ENCODE measurements at places on chromosomes 4 and X. TPM values are rescaled to one million over a fixed set of nuclear protein-coding genes. Genes with fewer than 3 reads are reported as not detected.

DNA sequence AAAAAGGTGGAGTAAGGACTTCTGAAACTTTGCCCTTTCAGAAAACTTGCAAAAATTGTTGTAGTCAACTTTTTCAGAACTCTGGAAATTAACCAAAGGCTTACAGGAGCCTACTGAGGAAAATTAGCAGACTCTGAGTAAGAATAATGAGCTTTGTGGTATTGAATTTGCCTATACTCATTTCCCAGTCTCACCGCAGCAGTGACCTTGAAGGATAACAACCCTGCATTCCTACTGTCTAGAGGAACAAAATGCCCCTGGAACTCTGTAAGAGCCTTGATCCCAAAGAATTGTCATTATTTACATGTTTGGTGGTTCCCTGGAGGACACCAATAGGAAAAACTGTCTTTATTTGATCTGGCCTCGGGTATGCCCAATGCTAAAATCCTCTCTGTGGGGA, 57.9 kb downstream of the MND1 start:
- DNase-seq = no peak

DNA sequence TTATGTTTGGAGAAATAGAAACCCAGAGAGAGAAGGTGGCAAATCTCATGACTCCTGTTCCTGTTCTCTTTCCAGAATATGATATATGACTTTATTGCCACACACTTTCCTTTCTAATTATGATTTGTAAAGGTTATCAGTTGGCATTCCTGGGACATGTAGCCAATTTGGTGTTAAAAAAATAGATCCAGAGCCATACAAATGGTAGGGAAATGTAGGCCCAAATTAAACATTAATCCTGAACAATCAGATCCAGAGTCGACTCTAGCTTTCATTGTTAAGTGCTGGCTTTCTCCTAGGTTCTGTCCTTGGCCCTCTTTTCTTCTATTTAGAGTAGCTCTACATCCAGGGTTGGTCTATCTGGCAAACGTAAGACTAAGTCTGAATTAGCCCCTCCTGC, 69.8 kb upstream of the LONRF3 start:
- no peak for DNase-seq

The SLC16A2 gene
- 38.5 TPM for polyA plus RNA-seq

DNA sequence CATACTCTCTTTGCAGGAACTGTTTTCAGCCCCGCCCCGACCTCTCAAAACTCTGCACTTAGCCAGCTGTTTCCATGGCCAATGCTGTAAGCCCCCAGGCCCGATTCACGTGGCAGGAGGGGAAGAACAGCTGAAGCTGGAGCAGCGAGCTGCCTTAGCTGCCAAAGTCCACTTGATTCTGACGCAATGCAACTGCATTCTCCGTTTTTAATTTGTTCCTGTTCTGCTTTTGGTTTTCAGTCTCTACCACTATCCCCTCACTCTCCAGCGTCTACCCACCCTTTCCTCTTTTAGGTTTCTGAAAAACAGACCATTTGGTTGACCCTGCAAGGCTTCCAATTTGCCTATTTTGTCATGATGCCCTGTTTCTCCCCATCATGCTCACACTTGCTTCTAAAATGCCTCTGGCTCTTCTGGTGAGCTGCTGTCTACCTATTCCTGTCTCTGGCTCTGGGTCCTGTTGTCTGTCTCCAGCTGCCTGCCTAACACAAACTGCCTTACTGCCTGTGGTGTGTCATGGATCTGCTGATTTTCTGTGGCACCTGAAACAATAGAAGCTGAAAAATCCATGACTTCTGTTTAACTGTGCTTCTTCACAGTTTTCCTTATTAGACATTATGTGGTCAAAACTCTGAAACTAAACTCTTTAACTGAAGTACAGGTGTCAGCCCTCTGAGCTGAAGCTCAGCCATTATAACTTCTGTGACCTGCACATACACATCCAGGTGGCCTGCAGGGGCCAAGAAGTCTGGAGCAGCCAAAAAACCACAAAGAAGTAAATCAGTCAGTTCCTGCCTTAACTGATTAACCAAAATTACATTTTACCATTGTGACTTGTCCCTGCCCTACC, 160.5 kb upstream of the AGTR2 start:
- no peak for DNase-seq

DNA sequence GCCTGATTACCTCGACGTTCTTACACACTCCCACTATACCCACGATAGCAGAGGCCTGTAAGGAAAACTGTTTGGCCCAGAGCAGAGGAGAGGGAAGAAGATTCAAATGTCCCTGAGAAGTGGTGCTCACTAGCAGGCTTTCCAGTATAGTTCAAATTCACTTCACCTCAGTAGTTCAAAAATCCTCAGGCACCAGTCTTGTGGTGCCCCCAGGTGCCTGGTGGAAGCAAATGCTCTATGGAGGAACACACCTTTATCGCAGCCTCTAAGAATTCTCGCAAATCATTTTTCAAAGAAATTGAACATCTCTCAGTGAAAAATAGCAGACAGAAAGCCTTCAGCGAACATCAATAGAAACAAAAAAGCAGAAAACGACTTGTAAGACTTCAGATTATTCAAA, 12.2 kb upstream of the MTMR1 start:
- DNase-seq = no peak

The AKAP14 gene
- not detected for polyA plus RNA-seq

DNA sequence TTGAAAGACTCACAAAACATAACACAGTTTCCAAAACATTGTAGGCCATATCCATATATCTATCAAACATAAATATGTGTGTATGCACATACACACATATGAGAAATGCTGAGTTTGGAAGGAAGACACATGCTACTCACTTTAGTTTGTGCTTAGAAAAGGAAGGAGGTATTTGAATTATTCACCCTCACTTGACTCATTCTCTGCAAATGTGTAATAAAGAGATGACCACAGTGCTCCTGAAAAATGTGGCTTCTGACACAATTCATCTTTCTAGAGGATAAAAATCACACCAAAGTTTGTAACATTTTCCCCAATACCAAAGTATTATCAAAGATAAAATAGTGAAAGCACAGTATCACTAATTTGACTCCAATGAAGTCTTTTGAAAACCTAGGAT, 950.1 kb downstream of the FAT4 start:
- no peak for DNase-seq

DNA sequence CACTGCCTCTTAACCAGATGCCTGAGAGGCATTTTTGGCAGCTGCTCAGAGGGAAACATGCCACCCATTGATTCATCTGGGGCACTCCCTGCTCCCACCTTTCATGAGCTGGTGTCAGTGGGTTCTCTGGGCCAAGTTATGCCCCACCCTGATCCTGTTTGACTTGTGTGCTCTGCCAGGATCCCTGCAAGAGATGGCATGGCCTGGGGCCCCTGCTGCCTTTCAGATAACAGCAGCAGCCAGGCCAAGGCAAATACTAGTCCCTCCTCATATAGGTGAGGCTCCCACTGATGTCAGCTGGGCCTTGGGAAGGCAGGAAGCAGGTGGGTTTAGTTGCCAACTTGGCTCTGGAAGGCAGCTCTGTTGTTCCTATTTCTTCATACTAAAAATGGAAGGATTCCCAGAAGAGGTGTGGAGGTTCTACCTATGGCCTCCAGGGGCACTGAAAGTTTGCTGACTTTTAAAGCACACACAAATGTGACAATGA, 192.9 kb upstream of the RBPJ start:
- DNase-seq = no peak

DNA sequence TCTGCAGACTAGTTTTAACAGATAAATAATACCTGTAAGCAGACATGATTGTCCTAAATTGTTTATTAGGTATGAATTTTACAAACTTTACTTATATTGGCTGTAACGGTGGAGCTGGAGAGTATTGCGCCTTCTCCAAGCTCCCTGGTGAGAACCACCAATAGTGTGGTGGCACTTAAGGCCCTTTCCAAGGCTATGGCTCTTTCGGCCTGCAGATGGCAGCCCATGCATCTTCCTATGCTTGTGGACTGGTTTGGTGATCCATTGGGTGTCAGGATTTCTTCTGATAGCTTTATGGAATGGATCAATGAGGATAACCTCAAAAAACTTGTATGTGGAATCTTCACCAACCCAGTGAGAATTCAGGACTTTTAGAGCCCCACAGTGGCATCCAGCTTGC, 7.8 kb downstream of the LARP1B start:
- no peak for DNase-seq

DNA sequence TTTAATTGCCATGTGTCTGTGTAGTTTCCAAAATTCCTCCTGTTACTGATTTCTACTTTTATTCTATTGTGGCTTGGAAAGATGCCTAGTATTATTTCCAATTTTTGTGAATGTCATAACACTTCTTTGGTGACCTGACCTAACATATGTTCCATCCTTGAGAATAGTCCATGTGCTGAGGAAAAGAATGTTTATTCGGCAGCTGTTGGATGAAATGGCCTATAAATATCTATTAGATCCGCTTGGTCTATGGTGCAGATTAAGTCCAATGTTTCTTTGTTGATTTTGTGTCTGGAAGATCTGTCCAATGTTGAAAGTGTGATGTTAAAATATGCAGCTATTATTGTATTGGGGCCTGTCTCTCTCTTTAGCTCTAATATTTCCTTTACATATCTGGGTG, 219.2 kb upstream of the HDX start:
- DNase-seq = no peak

The PNMA6F gene
- not detected for polyA plus RNA-seq

GRCh38 chr4:89101256-89102161, 9.8 kb upstream of the TIGD2 start:
- no peak for DNase-seq

- DNase-seq = no peak
These were observed 153.4 kb upstream of the ANK2 start for GRCh38 chr4:112895811-112896608.

DNA sequence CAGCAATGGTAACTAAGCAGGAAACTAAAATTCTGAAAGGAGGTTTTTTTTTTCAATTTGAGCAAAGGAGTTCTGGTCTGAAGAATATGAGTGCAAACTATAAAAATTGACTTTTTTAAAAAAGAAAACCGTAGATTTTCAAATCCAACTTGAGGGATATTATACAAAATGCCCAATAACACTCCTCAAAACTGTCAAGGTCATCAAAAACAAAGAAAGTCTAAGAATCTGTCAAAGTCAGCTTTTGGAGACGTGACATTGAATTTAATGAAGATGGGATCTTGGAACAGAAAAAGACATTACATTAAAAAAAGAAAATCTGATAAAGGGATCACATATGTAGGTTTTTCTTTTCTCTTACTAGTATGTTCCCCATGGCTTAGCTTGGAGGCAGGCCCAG, 40.4 kb upstream of the AR start:
- DNase-seq = no peak

GRCh38 chrX:150364347-150365050, 1.4 kb downstream of the MAMLD1 start:
- DNase-seq = no peak

The VCX3A gene
- not detected for polyA plus RNA-seq
